Hepatic stellate cell (primary cell): ENCODE measurements at places on chromosomes 11 and 22.
A peak's percentile ranks its signal among the peaks of the same experiment; 100 is the strongest.

DNA sequence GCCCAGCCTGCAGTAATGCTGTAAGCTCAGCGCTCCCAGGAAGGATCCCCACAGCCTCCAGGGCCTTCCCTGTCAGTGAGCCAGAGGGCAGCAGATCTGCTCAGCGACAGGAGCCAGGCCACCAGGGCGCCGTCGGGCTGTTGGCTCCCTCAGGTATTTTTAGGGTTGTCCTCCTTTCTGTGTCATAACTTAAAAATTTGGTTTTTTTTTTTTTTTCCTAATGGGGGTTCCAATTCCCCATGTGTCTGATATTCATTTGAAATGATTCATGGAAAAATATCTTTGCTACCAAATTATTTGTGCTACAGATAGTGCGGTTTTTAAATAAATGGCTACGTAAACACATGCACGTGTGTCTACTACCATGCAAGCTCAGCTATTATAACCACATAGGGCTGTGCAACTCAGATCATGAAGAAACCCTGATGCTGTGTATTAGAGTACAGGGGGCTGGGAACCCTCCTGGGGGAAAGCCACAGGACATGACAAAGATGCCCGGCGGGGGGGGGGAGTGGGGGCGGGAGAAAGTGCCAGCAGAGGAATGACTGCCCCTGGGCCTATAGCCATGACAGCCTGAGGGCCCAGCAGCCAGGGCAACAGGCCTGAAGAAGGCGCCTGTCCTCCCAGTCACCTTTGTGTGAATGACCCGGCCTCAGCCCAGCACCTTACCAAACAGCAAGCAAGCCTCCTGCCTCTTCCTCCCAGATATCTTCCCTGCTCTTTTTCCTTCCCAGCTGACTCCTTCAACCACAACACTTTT lies 89.3 kb downstream of the NAT10 start:
- no peak for DNase-seq

DNA sequence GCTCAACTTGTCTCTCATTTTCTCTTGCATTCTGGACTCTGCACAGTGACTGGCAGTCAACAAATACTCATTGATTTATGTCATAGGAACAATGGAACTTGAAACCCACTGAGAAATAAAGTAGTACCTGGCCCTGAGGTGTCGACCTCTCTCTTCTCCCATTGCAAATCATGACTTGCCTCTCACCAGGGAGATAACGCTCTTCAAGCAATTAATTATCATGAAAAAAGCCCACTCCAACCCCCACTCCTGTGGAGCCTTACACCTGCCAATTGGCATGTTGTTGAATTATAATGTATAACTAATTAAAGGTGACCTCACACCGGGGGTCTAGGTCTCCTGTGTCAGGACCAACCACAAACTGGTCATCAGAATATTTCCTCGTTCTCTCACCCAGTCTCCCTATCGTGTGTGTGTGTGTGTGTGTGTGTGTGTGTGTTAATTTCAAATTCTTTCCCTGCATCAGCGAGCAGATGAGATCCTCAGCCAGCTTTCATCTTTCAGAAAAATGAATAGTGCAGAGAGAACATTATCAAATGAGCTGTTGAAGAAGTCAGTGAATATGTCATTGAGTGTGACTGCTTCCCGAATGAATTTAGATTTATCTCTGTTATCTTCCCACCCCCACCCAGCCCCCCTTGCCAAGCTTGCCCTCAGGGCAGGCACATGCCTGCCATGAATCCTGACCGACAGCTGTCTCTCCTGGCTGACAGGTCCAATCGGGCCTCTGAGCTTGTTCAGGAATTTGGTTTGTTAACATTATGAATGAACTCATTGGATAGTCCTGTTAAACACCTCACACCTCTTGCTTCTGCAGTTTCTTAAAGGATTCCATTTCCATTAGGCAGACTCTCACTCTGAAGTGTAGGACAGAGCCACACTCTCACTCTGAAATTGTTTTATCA lies 357.4 kb downstream of the INSC start:
- DNase-seq: no peak

GRCh38 chr22:20219667-20220628 lies 48.2 kb downstream of the RTN4R start:
- DNase-seq: no peak

GRCh38 chr11:103079833-103080232 lies 12.1 kb downstream of the DCUN1D5 start:
- DNase-seq: no peak

- peak; percentile 94 for DNase-seq
Observed at GRCh38 chr11:111735262-111736116, 30.7 kb downstream of the PPP2R1B start.

- DNase-seq: no peak
Observed at GRCh38 chr11:63227521-63228107, 15.8 kb downstream of the SLC22A25 start.

DNA sequence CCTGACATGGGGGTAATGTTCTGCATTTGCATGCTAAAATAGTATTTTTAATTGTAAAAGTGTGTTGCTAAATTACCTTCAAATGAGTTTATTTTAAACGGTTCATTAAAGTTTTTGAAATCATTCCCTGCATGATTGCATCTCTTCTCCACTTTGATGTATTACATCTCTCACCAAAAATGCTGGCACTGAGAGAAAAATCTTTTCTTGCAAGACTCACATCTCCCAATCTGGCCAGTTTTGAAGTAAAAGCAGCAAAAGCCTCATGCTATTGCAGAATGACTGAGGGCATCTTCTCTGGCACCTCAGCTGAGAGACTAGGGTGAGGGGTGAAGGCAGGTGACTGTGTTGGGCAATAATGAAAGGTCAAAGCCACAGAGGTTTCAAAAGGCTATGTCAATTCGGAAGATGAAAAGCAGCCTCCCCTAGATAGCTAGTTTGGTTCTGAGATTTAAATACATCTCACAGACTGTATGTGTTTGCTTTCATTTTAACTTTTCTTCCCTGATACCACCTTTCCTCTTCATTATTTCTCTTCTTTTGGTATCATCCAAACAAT lies 292.2 kb upstream of the RAG2 start:
- no peak for DNase-seq
